Substantia nigra (tissue), 51 donors: ENCODE measurements at places on chromosomes 11 and 22.
A peak's percentile ranks its signal among the peaks of the same experiment; 100 is the strongest.

DNA sequence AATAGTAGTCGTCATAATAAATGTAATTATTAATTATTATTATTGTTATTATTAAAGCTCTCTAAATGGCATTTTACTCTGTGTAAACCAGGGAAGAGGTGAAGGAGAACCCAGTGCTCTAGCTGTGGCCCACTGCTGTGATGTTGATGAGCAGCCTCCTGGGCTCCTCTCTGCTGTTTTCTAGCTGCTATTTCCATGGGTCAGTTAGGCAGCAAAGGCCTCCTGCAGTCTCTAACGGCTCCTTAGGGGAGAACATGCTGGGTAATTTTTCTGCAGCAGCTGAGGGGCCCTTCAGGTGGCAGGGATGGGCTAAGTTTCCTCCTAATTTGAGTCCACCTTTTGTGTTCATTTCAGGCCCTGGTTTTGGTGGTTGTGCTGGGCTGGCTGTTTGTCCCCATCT is 24.6 kb downstream of the SLC5A1 start:
- no peak for DNase-seq

DNA sequence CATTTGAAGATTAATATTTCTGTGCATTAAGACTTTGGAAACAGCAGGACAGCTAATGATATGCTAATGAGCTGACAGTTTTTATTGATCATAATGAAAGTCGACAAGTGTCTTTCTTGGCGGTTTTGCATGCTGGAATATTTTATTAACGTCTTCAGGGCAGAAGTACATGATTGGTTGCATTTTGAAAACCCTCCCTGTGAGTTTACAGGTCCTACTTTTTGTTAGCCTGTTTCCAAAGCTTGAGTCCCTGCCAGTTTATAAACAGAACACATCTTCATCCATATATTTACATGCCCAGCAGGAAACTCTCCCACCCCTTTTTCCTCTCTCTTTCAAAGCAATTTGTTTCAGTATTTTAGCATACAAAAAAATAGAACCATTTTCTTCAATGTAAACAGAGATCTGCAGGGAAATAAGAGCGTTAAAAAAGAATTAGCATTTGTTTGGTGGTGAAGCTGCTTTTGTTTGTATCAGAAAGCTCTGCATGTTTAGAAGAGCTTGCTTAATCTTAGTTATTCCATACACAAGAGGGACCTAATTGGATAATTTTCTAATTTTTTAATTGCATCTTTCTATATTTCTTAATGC is 243.6 kb downstream of the NELL1 start:
- no peak for DNase-seq

DNA sequence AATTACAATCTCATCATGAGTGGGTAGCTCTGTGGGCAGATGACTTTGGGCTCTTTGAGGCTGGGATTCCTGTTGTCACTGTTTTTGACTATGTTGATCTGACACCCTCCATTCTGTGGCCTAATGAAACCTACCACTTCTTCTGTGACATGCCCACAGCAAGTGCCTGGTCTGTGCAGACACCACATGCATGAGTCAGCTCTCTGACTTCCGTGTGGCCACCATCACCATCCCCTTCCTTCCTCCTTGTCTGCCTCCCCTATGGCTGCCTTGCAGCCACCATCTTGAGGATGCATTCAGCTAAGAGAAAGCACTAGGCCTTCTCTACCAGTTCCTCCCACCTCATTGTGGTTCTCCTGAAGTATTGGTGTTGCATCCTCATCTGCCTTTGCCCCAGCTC is 15.3 kb upstream of the OR10V1 start:
- no peak for DNase-seq

GRCh38 chr11:116111546-116111945 is 607.3 kb upstream of the CADM1 start:
- no peak for DNase-seq

- DNase-seq, result no peak
Measured at GRCh38 chr11:12005476-12005875, 3.0 kb downstream of the DKK3 start.

DNA sequence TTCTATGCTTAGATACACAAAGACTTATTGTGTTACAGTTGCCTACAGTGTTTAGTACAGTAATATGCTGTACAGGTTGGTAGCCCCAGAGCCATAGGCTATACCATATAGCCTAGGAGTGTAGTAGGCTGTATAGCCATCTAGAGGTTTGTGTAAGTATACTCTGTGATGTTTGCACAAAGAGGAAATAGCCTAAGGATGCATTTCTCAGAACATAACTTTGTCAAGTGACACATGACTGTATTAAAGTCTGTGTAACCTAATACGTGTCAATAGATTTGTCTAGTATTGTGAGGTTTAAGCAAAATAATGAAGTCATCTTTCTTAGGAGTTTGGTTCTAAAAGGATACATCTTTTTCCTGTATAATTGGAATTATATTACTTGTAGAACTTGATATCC is 5.5 kb downstream of the ZC3H12C start:
- no peak for DNase-seq

DNA sequence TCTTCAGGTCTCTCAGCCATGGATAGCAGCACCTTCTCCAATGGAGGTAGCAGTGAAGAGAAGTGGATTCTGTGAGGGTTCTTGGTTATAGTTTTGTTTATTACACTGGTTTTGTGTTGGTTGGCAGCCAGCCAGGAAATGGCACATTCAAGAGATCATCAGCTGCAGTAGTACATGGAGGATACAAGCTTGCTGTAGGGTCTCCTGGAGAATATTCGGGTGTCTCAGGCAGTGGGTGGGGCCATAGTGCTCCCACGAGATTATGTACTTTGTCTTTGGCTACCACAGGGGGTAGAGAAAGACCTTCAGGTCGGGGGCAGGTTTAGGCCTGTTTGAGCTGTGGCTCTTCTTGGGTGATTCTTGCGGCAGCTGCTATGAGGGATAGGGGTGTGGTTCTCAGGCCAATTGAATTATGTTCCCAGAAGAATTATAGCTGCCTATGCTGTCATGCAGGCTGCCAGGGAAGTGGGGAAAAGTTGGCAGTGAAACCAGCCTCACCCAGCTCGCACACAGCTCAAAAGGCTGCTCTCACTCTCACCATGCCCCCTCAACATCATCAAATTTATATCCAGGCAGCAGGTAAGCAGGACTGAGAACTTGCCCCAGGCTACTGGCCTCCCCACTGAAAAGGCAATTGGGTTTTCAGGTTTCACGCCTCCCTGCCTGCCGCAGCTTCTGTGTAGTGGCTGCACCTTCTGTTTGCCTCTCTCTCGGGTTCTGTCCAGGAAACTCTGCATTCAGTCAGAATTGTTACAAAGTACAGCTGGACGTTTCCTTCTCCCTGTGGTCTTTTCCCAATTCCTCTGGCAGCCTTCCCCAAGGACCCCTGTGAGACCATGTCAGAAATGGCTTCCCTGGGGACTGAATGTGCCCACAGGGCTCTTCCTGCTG is 435.5 kb downstream of the LUZP2 start:
- DNase-seq, result no peak

DNA sequence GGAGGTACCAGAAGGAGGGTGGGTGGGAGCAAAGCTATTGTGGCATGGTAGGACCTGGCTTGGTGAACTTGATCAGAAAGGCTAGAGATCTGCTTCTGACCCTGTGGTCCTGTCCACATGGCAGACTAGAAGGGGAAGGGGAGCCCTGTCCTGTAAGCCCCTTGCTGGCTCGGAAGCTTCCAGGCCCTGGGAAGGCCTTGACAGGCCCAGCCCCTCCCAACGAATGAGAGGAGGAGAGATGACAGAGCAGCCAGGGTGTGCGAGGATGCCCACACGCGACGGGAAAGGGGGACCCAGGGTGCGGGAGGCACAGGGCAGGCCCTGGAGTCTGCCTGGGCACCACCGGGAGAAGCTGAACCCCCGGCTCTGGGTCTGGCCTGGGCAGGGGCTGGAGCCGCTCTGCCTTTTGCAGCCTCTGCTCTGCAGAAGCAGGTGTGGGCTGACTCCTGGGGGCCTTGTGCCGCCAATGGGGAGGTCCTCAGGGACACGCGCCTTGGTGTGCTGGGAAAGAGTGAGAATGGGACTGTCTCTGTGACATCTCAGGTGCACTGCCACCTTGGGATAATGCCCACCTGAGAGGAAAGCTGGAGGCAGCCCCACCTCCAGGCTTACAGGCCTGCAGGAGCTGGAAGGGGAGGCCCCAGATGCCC is 1447.5 kb downstream of the BRD1 start:
- DNase-seq, result no peak

- no peak for DNase-seq
Measured at GRCh38 chr11:60951904-60952741, at the start of gene SLC15A3. Gene SLC15A3 (minus strand): TSS chr11:60952176. CDS start chr11:60951551, 625 bp downstream.

DNA sequence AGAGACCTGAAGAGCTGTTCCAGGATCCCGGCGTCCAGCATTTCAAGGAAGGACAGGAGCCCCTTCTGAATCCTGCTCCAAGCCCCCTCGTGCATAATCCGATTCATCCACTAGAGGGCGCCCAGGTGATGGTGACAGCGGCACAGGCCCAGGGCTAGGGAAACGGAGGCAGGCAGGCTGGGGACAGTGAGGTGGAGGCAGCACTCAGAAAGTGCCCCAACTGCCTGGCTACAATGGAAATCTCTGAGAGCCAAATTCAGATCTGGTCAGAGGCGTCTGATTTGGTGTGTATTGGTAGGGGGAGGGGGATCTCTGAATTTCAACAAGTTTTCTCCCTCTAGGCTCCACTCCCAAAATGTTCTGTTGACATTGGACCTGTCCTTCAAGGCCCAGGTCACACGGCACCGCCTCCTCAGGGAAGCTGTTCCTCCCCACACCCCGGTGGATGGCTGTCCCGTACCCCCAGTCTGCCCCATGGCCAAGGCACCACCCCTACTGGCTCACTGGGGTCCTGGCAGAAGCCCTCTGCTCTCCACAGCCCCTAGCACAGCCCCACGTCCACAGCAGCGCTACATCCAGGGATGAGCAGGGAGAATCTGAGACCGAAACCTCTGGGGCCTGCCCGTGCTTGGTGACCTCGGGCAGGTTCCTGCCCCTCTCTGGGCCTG is 142.9 kb downstream of the CRYBB2 start:
- DNase-seq, result peak; percentile 72

- no peak for DNase-seq
Measured at GRCh38 chr11:12235947-12236743, 125.8 kb downstream of the MICAL2 start.

GRCh38 chr11:119389611-119390254 is 8.2 kb upstream of the USP2 start:
- DNase-seq, result no peak

DNA sequence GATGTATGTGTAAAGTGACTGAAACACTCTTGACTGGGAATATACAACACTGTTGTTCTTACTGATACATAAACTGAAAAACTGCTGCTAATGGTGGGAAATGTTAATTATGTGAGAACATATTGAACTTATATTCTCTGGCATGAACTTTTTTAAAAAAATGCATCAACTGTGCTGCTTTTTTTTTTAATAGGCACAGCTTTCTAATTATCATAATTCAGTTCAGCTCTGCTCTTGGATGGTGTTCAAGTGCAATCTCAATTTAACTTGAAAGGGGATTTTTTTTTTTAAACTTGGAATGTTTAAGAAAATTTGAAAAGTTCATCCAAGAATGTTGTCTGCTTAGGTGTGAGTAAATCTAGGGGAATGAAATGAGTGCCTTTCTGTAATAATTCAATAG is 5.2 kb downstream of the TEAD1 start:
- no peak for DNase-seq

GRCh38 chr11:68667511-68668500 is 16.5 kb upstream of the GAL start:
- DNase-seq, result no peak

GRCh38 chr11:64556044-64556720 is 34.8 kb upstream of the SLC22A12 start:
- no peak for DNase-seq

DNA sequence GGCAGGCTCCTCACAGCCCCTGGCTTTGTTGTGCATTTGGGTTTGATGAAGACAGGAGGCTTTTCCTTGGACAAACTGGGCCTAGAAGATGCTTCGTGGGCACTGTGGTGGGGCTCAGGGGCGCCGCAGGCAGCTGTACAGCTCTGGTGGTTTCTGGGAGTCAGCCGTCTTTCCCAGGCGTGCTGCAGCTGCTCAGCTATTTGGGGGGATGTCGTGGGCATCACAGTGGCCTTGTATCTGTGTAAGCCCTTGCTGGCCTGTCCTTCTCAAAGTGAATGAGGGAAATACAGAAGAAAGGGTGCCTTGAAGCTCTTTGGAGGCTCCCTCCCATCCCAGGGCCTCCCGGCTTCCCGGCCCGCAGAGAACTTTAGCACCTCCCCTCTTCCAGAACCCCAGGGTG is 89.5 kb downstream of the TBC1D22A start:
- DNase-seq, result no peak

DNA sequence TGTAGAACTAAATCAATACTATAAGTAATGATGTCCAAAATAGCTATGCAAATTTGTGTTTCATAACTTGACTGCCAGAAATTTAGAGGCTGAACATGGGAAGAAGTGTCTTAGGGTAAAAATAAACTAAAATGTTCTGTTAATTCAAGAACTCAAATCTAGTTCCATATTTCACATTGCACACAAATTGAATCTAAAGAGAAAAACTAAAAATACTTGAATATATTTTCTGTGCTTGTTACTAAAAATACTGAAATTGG is 43.5 kb downstream of the FANCF start:
- no peak for DNase-seq

GRCh38 chr11:124748481-124749343 is 3.3 kb downstream of the VSIG2 start:
- no peak for DNase-seq

GRCh38 chr11:35419830-35420333 is 524 bp upstream of the SLC1A2 start:
- peak; percentile 49 for DNase-seq

DNA sequence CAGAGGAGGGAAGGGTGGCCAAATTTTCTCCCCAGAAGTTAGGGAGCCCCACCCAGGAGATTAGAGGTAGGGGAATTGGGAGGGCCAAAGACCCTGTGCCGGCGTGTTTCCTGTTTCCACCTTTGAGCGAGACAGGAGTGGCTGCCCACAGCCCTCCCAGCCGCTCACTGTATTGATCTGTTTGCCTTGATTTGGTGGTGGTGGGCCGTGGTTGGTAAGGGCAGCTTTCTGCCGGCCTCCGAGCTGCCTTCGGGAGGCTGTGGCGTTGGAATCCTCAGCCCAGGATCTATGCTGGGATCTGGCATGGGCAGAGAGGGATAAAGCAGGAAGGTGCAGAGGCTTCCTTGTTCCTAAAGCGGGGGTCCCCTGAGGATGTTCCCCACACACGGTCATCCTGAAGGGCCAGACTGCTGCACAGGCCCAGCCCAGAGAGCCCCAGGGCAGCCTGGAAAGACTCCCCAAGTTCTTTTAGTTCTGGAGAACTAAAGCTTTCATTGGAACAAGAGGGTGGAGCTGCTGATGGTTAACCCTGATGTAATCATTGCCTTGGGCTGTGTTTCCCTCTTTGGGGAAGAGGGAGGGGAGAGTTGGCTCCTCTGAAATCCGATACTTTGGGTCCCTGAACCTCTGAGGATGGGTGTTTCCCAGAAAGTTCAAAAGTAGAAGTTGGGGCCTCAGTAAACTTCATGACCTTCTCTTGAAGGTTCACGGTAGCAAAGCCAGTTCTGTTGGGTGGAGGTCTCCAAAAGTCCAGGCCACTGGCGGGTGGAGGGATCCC is 7.2 kb downstream of the FAM83F start:
- no peak for DNase-seq

GRCh38 chr22:35475545-35475944 is 65.1 kb upstream of the RASD2 start:
- no peak for DNase-seq
